ENCODE measurements at places on chromosomes 7 and 10.

DNA sequence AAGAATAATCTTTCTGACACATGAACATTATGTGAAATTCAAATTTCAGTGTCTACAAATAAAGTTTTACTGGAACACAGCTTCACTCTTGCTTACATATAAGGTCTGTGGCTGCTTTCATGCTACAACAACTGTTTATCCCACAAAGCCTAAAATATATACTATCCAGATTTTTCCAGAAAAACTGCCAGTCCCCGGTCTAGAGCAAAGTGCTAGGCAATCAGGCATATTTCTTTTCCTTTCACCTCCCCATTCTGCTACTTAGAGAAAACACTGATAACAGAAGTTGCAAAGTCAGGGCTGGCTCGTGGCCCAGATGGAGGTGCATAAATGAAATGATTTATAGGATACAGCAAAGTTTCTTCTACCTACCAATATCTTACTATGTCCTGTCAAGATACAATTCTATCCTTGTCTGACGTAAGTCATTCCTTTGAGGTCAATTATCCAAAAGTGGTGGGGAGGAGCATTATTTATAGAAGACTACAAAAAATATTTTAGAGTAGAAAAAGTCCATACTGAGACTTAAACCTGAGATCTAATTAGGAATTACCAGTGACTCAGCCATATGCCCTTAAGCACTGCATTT is 384.1 kb downstream of the NXPH1 start:
- DNase-seq, result no peak

- peak; percentile 40 for DNase-seq
Observed at GRCh38 chr7:121961089-121961867, 88.3 kb downstream of the PTPRZ1 start.

DNA sequence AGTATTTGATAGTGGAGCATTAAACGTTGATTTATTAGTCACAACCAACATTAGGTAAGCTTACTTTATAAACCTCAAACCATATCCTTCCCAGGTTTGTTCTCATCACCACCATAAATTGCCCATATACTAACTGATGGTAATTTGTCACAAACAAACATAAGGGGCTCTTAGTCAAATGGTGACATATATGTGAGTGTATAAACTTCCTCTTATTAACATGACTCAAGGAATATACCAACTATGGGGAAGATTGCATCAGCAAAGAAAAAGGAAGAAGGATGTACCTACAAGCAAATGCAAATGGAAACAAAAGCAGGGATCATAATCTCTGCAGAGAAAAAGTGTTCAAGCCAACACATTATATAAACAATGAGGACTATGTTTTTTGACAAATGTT is 418.2 kb upstream of the AKR1E2 start:
- DNase-seq, result peak; percentile 12

DNA sequence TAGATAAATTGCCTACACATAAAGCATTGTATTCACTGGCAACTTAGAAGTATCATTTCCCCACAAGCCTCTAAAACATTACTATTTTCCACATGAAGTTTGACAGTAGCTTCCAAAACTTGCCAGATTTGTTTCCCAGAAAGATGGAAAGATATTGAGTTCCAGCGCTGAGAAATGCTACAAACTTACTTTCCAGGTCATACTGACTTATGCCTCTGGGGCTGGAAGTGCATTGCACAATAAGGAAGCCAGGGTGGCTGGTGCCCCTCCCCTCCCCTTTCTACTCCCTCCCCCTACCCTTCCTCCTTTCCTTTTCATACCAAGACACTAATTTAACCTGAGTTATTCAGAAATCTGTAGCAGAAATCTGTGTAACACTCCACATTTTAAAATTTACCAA is 212.6 kb downstream of the WDR37 start:
- no peak for DNase-seq

GRCh38 chr7:80818181-80818580 is 100.7 kb downstream of the SEMA3C start:
- no peak for DNase-seq

GRCh38 chr7:5232874-5233273 is 42.8 kb downstream of the WIPI2 start:
- DNase-seq, result no peak

DNA sequence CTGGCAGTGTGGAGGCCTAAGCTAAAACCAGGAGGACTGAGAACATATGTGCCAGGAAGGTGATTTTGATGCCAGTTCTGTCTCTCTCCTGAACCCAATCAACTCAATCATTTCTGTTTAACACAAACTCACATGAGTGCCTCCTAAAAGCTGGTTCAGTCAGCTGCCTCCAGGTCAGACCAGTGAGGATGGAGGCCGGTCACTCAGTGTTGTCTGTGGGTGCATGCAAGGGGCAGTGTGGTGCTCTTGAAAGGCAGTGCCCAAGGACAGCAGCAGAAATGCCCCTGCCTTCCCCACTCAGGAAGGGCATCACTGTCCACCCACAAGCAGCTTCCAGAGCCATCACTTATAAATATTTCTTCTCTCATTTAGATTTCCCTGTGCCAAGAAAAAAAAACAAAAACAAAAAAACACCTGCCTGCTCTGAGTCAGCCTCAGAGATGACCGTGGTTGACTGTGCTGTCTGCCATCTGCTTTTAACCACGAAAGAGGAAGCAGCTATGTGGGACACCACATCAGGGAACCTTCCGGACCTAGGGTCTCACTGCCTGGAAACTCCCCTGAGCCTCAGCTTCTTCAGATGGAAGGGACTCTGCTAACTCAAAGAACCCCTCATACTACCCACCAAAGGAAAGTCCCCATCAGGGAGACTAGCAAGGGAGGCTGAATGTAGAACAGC is 39.1 kb downstream of the VOPP1 start:
- DNase-seq, result peak; percentile 94

DNA sequence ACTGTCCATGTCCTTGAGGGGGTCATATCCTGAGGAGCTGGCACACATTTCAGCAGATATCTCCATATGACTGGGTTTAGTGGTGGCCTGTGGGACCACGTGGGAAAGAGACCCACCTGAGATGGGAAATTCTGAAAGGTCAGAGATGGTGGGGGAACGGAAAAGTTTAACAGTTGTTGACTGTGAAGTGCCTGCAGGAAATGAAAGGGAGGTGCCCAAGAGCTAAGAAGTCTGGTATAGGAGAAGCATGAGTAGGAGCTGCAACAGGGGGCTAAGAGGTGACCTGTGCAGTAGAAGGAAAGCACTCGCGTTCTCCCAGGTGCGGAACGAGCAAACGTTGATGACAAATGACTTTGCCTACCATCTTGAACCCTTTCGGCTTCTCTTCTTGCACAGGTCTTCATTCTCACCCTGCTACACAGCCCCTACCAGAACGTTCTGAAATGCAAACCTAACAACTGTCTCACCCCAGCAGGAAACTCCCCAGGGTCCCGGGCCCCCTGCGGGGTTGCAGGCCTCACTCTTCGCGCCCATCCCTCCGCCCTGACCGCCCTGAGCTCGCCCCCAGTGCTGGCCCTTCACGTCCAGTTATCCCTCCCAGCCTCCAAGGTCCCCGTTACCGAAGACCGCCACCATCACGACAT is 9.8 kb upstream of the FXYD4 start:
- no peak for DNase-seq

DNA sequence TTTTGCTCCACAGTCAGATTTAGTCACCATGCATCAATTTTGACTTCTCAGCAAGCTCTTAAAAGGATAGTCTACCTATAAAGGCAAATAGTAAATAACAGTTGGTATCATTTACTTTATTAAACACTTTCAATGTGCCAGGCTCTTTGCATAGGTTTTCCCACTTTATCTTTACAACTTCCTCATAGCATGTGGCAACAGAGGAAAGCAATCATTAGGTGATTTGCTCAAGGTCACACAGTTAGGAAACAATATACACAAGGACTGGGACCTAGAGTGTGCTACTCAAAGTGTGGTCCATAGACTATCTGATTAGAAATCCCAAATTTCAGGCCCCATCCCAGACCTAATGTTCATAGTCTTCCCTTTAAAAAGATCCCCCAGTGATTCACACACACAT is 212.3 kb downstream of the MTERF1 start:
- no peak for DNase-seq

GRCh38 chr7:147406521-147407135 is 1183.9 kb upstream of the C7orf33 start:
- DNase-seq, result no peak

GRCh38 chr7:91596287-91596686 is 284.2 kb downstream of the MTERF1 start:
- DNase-seq, result no peak

DNA sequence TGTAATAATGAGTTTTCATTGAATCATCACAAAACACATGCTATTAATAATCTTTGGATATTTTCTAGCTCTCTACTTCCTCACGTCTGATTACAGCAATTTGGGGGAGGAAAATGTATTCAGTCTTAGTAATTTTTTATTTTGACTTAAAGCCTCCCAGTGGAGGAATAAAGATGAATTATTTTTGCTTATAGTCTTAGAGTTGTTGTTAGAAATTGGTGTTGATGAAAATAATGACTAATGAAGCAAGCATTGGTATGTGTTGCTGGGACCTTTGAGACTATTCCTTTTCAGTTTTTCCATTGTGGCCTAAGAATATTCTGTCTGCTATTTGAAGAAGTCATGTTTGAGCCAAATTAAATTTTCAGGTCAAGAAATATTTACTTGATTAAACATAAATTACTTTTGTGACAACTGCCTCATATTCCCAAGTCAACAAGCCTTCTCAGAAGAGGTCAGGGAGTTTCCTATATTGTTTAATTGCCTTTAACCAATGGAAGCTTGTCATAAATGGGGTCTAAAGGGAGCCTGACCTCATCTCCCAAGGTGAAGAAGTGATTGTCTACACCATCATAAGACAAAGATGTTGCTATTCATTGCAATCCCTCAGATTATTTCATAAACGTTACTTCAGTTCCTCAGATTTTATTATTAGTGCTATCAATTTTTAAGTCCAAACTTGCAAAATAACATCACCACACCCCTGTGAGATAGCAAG is 90.0 kb downstream of the ST7 start:
- no peak for DNase-seq

Measured in SW480 (cell line).